Mucosa of descending colon (tissue), 3 donors: ENCODE measurements at places on chromosomes 12 and 14. TPM values are rescaled to one million over a fixed set of nuclear protein-coding genes. Genes with fewer than 3 reads are reported as not detected.

The TMPRSS12 gene
- not detected for total RNA-seq

The VRTN gene
- total RNA-seq = 0.09 TPM

The GLI1 gene
- 1.9 TPM for total RNA-seq

The BIN2 gene
- 7.3 TPM for total RNA-seq

- DNase-seq = no peak
Measured at GRCh38 chr12:130014485-130014807, 110.6 kb upstream of the TMEM132D start.

- DNase-seq = no peak
Measured at GRCh38 chr12:112998987-112999767, 20.9 kb downstream of the OAS2 start.

DNA sequence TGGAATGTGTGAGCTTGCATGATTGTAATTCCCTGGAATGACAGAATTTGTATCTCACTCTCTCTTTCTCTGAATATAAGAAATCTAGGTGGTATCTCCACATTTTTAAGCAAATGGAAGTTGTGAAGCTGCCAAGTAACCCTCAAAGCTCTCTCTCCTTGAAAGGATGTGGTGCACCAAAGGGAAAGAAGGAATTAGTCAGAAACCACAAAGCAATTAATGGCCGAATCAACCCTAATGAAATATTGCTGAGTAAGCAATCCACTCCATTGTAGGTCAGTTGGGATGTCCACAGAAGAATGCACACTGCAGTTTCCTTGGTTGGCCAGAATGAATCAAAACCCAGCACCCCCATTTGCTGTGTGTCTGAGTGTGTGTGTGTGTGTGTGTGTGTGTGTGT is 153.5 kb downstream of the KCNA5 start:
- DNase-seq = no peak

GRCh38 chr12:95073698-95074520 is 491 bp upstream of the NR2C1 start:
- DNase-seq = peak; percentile 34

DNA sequence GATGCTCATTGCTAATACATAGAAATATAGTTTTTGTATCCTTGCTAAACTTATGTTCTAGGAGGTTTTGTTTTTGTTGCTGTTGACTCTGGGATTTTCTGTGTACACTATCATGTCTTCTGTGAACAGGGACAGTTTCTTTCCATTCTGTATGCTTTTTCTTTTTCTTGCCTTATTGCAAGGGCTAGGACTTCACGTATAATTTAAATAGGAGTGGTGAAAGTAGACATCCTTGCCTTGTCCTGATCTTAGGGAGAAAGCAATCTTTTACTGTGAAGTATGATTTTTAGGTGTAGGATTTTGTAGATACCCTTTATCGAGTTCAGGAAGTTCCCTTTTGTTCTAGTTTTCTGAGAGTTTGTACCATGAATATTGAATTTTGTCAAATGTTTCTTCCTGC is 1.5 kb upstream of the EIF2B2 start:
- DNase-seq = no peak

DNA sequence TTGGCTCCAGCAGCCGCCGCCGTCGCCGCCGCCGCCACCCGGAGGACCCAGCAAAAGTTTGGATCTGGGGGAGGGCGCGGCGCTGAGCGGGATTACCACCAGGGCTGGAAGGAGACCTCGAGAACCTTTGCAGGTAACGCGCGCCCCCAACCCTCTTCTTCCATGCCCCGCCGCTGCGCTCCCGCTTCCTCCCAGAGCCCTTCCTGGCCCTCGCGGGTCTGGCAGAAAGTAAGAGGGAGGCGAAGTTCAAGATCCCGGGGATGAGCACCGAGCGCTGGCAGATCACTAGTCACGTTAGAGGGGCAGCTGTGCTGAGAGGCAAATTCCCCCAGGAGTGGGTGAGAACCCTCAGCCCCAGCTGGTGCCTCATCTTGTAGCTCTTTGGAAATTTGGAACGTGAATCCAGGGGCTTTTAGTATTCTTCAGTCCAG is 3.9 kb downstream of the FLRT2 start:
- no peak for DNase-seq

GRCh38 chr12:46523863-46524770 is 151.5 kb upstream of the SLC38A2 start:
- DNase-seq = no peak

DNA sequence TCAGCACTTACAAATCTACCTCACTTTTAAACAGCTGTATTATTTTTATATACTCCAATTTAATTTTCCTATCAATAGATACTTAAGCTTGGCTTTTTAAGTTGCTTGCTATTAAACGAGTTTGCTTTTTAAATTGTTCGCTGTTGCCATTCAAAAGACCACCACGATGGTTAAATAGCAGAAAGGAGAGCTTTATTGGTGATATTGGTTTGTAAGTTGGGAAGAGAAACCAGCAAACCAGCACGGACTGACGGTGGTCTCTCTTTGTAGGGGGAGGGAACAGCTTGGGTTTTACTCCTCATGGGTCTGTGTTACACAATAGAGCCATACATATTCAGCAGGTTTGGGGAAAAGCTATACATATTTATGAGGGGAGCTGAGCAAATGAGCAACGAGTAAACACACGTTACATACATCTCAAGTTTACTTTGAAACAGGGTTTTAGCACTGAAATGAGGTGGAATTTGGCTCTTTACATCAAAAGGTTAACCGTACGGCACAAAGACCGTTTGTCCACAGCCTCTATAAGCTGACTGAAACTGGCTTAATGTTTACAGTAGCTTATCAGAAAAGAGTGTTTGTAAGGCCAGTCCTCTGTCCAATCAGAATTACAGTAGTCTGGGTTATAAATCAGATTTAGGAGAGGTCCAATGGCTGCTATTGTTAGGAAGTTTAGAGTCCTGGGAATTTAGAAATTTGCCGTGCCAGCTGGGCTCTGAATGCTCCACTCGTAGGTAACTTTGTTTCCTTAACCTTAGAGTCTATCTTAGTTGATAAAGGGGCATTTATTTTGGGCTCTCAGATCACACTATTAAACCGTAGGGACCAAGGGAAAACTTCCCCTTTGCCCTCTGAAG is 69.7 kb upstream of the DHRS4 start:
- DNase-seq = no peak
